ENCODE measurements at places on chromosomes 13 and 19.

GRCh38 chr13:112759053-112759452 is 69.2 kb downstream of the ATP11A start:
- DNase-seq = no peak

GRCh38 chr19:48397263-48398101 is 4.0 kb downstream of the GRIN2D start:
- no peak for DNase-seq

DNA sequence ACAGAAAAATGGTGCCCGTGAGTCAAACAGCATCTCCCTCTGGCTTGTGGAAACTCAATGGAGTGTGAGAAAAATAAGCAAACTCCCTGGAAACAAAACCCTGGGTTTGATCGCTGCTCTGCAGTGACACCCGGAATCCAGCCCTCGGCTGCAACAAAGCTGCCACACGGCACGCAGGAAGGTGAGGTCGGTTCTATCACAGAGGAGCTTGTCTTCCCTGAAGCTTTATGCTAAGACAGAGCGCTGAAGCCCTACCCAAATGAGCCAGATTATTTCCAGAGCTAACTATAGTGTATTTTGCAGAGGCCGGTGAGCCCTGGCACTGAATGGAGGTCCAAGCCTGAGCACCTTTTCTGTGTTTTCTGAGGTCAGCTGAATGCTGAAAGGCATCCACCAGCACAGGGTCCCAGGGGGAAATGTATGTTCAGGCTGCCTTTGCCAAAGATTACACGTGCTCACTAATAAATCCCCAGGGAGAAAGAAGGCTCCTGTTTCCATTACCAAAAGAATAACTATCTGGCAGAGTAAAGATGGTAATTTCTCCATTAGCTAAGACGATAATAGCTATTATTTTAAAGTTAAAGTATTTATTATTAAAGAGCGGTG is 77.8 kb downstream of the TSHZ3 start:
- DNase-seq = no peak

DNA sequence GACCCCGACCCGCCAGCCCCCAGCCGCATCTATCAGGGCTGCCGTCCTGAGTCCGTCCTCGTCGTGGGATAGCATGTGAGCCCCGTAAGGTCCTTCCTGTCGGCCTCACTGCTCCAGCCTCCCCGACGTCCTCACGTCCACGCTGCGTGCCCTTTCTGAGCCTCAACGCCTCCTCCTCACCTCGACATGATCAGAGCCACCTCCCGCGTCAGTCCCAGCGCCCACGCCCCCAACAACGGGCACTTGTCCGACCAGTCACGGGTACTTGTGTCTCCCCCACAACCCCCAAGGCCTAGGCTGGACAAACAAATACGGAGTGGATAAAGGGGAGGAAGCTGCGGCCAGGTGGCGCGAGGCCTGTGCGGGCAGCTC is 665 bp downstream of the ZNF497 start:
- DNase-seq = no peak

DNA sequence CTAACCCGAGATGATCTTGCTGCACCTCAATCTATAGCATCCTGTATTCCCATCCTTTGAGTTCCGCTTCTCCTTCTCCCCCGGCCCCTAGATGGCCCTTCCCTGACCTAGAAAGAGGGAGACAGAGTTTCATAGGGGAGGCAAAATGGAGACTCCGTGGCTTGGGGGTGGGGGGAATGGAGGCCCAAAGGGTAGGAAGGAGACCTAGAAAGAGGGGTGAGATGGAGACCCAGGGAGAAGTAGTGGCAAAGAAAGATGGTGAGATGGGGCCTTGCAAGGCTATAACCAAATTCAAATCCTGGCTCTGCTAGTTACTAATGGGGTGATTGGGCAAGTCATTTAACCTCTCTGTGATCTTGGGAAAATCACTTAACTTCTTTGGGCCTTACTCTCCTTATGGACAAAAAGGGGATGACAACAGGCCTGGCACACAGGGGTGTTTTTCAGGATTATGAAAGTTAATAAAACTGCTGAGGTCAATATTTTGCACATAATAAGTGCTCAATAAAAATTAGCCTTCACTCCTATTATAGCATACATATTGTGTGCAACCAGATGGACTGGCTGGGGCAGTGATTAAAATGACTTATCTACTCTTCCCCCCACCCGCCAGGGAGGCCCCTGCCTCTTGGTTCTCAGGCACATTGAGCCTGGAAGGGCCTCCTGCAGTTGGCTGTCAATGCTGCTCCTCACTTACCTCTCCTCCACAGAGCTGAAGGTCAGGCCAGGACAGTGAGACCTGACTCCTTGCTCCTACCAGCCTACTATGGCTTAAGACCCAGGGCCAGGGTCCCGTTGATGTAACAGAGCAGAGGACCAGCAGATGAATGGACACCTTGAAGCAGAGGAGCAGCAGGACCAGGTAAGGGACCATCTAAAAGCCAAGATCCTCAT is 633 bp downstream of the SPHK2 start:
- no peak for DNase-seq

GRCh38 chr13:25432691-25433090 is 60.9 kb downstream of the ATP8A2 start:
- DNase-seq = no peak

GRCh38 chr19:17866964-17867486 is 4.7 kb upstream of the SLC5A5 start:
- DNase-seq = no peak

- DNase-seq = peak; percentile 5
These were observed at the start of gene MCF2L for GRCh38 chr13:112968910-112969691. Gene MCF2L, plus strand, starts transcription at chr13:112969214. Its CDS starts 166 bp downstream, at chr13:112969380.

DNA sequence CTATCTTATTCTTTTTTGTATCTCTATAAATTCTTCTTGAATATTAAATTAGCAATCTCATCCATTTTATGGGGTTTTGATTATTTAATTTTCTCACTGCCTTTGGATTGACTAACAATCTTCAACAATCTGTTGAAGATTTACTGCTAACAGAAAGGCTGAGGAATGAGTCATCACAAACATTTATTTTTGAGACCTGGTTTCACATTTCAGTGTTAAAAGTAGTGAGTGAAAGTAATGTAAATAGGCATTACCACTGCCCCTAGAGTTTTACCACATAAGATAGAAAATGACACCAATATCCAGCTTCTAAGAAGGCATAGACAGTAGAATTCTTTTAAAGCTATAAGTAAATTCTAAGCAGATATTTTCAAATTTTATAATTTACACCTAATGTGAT is 472.8 kb downstream of the OLFM4 start:
- DNase-seq = no peak

- no peak for DNase-seq
These were observed 305.1 kb downstream of the KCNRG start for GRCh38 chr13:50320271-50320862.

DNA sequence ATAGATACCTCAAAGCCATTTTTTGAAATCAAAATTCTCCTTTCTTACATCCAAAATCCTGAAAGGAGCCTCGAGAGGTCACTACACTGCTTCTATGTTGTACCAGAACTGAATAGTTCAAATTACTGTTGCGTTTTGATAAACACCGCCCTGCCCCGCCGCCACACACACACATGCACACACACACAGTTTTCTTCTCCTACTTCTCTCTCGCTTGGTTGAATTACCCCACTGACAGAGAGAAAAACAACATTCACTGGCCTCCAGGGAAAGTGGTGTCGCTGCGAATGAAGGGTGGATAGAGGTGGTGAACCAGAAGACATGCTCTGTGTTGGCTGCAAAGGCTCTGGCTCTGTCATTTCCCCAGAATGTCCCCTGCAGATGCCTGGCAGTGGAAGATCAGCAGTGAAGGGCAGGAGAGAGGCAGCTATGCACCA is 183.4 kb upstream of the RFC3 start:
- DNase-seq = no peak

- DNase-seq = no peak
These were observed 10.6 kb upstream of the OXGR1 start for GRCh38 chr13:97004886-97005285.

DNA sequence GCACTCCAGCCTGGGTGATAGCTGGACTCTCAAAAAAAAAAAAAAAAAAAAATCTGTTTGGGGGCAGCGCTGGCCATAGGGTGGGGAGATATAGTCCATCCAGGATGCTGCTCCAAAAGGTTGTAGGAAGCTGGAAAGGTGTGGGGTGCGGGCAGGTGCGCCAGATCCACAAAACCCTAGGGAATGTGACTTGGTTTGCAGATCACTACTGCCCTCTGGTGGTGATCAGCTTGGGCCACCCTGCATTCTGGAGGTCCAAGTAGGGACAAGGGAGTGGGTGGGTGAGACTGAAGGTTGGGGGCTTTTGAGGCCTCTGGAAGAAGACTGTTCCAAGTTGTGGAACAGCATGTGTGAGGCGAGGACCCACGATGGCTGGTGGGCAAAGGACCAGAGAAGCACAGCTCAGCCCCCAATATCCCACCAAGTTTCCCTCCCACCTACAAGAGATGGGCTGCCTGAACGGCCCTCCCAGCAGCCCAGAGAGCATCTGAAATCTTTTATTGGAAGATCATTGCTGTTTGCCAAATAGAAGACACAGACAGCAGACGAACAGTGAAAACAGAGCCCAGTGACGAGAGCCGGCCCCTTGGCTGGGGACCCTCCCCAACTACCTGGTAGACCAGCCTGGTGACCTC is 10.4 kb upstream of the TYK2 start:
- peak; percentile 27 for DNase-seq

- DNase-seq = no peak
These were observed 816 bp upstream of the TBXA2R start for GRCh38 chr19:3607303-3608078.

GRCh38 chr19:13329766-13330165 is 176.5 kb downstream of the CACNA1A start:
- DNase-seq = no peak

DNA sequence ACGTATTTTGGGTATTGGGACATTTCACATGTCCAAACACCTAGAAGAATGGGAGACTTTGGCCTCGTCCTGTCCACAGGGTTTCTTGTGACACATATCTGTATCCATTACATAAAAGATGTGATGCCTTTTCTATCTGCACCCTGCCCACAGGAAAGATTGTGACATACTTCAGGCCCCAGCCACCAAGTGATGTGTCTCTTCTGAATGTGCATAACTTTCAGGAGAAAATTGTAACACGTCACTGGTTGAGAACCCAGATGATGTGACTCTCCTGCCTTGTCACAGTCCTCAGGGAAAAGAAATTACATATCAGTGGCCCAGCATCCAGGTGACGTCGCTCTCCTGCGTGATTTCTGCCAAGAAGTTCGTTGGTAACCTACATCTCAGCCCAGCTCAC is 21.0 kb upstream of the ZNF681 start:
- no peak for DNase-seq

GRCh38 chr19:40921005-40921897 is 39.2 kb upstream of the CYP2A7 start:
- no peak for DNase-seq

DNA sequence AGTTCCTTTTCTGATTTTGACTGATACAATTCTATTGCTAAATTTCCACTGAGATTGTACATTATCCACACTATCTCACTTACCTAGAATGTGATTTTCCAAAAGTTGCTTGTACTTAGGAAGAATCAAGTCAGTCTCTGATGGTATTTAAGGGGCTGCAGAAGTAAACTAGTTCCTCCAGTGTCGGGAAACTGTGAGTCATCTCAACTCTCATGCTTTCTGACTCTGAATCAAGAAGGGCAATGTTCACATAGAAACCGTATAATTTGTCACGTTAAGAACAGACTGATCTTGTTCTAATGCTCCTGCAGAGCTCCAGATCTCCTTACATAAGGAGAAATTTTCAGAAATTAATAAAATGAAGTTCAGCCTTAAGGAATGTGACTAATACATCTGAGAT is 369.3 kb downstream of the KLF5 start:
- DNase-seq = peak; percentile 4

DNA sequence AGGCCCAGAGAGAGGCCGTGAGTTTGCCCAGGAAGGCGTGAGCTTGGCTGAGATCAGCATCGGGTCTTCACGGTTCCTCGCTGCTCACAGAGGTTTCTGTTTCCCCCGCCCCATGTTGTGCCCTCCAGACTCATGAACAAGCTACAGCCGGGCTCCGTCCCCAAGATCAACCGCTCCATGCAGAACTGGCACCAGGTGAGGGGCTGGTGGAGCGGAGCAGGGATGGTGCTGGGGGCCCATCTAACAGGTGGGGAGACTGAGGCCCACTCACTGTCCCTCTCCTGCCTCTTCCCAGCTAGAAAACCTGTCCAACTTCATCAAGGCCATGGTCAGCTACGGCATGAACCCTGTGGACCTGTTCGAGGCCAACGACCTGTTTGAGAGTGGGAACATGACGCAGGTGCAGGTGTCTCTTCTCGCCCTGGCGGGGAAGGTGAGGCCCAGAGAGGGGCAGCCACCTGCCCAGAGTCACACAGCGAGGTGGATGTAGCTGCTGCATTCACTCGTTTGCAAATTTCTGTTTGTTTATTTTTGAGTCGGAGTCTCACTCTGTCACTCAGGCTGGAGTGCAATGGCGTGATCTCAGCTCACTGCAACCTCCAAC is 6.0 kb downstream of the CNN2 start:
- no peak for DNase-seq

GRCh38 chr19:2478278-2478755 is 2.4 kb downstream of the GADD45B start:
- no peak for DNase-seq

- DNase-seq = no peak
These were observed 69.5 kb downstream of the POLR1D start for GRCh38 chr13:27691207-27691606.

DNA sequence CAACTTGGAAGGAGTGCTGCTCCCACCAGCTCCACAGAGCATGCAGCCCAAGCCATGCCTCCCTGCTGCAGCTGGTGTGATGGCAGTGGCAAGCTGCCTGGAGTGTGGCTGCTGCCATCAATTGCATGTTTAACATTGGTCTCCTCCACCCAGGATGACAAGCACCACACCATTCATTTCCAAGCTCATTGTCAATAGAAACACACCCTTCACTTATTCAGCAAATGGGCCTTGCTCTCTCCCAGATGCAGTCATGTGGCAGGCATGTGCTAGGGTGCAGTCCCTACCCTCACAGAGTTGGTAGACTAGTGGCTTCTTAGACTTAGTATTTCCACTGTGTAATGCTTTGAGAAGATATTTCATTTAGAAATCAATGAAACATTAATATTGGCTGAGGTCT is 70.8 kb upstream of the FGF14 start:
- no peak for DNase-seq

GRCh38 chr19:46631481-46631880 is 4.5 kb downstream of the GNG8 start:
- DNase-seq = no peak

GRCh38 chr19:9528757-9529336 is 9.6 kb downstream of the ZNF426 start:
- no peak for DNase-seq

DNA sequence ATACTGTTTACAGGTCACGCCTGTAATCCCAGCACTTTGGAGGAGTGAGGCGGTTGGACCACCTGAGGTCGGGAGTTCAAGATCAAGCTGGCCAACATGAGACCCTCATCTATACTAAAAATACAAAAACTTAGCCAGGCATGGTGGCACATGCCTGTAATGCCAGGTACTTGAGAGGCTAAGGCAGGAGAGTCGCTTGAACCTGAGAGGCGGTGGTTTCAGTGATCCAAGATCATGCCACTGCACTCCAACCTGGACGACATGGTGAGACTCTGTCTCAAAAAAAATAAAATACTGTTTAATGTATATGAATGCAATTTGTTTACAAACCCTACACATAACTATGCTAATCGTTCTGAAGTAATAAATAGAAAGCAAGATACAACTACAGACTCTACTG is 102.4 kb downstream of the ZNF486 start:
- DNase-seq = no peak
